ENCODE measurements at places on chromosomes 11 and 22. TPM values are rescaled to one million over a fixed set of nuclear protein-coding genes. Genes with fewer than 3 reads are reported as not detected.

DNA sequence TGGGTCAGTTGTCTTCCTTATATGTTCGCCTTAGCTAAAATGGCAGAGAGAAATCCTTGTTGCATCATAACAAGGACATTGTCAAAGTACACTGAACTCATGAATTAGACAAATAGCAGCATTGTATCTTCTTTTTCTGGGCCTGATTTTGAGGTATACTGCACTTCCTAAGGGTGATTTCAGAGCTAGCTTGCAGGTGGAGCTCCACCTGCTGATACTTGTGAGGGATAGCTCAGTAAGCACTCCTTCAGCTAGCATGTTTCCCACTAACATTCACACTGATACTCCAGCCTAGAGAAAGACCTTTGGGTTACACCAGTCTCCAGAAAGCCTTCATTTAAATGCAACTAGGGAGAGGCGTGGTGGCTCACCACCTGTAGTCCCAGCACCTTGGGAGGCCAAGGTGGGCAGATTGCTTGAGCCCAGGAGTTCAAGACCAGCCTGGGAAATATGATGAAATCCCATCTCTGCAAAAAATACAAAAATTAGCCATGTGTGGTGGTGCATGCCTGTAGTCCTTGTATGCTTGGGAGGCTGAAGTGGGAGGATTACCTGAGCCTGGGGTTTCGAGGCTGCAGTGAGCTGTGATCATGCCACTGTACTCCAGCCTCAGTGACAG is 29.8 kb downstream of the JAM3 start:
- DNase-seq = no peak

DNA sequence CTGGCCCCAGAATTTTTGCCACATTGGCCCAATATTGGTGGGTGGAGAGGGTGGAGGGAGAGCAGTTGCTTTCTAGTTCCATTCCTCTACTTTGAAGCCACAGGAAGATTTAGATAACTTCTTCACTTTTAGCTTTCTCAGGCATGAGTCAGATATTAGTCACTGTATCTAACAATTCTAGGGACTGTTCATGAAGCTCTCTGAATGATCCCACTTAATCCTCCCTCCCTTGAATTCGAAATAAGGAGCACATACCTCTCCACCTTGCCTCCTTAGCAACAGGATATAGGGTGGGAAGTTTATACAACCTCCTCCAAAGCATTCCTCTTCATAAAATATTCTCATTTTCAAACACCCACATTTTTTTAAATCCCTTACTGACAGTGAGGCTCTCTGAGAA is 13.5 kb downstream of the FSHB start:
- no peak for DNase-seq

GRCh38 chr11:46564459-46564858 is 29.4 kb downstream of the AMBRA1 start:
- DNase-seq = no peak

DNA sequence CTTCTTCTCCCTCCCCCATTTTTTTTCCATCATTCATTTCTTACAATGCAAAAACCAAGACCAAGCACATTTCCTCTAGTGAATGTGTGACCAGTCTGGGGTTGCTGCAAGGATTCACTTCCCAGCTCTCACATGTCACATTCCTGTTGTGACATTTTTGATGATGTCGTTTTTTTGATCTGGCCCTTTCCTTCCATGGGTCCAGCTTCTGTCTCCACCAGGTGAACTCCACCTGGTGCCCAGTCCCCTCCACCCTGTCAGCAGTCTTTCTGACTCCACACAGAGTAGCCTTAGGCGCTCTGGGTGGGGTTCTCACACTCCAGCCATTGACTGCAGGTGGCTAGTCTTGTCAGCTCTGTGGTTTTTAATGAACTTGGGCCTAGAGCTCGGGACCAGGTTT is 15.6 kb downstream of the PANX1 start:
- DNase-seq = no peak

DNA sequence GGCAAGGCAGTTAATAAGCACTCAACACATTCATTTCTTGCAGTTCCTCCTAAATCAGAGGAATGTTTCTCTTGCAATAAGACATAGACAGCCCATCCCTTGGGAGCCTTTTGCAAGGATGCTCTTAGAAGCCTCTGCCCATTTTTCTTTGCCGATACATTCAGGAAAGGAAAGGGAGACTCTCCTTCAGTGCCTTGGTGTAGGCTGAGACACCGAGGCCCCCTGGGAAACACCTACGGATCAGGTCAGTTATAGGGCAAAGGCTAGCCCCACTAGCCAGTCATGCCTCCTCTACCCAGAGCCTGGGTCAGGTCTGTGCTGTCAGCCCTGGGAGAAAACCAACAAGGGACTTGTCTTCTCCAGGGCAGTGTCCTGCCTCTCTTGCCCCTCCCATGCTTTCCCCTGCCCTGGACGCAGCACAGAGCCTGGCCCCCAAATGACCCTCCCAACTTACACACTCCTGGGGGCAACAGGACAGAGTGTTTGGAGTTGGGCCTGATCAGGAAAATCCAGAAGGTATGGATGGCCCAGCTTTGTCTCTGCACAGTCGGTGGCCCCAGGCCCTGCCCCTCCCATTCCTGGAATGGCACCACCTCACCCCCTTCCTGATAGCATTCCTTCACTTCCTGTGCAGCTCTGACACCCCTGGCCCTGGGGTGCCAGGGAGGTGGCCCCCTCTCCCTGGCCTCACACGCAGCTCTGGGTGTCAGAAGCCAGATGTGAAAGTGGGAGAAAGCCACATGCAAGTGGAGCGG is 18.3 kb downstream of the ANKK1 start:
- no peak for DNase-seq

- no peak for DNase-seq
Measured at GRCh38 chr11:106072804-106073203, 4.3 kb downstream of the KBTBD3 start.

DNA sequence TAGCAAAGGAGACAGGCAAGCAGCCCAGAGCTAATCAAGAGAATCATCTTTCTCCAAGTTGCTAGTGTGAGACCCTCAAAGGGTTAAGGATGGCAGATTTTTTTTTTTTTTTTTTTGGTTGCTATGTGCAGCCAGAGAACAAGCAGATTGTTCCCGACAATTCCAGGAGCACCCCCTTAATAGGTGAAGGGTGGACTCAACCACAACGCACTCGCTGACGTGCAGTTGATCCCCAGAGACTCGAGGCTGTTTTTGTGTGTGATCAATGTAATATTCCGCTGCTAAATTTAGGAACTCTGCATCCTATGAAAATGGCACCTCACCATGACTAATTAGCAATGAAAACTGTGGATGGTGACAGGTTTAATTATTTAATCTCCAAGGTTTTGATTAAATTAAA is 789.0 kb downstream of the KCNA4 start:
- no peak for DNase-seq

GRCh38 chr11:36443661-36444060 is 66.4 kb downstream of the TRAF6 start:
- no peak for DNase-seq

DNA sequence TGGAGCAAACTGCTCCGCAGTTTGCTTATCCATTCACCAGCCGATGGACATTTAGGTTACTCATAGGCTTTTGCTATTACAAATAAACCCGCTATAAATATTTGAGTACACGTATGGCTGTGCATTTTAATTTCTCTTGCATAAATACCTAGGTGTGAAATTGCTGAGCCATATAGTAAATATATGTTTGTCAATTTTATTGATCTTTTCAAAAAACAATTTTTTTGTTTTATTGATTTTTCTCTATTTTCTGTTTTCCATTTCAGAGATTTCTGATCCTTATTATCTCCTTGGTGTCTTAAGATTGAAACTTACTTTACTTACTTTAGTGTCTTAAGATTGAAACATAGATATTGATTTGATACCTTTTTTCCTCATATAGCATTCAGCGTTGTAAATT is 4.5 kb downstream of the ZNF74 start:
- DNase-seq = no peak

DNA sequence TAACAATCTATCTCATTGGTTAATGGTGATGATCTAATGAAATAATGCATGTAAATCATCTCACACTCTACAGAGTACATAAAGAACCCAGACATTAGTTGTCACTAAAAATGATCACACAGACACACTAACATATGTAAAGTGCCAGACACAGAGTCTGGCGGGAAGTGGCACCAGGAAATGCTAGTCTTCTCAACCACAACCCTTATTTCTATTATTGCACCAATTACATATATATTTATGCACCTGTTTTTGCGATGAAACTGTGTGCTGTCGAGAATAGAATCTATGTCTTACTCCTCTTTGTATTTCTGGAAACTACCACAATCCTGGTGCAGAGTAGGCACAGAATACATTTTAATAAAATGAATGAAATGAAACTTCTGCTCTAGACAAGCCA is 25.9 kb upstream of the POU2AF3 start:
- no peak for DNase-seq

DNA sequence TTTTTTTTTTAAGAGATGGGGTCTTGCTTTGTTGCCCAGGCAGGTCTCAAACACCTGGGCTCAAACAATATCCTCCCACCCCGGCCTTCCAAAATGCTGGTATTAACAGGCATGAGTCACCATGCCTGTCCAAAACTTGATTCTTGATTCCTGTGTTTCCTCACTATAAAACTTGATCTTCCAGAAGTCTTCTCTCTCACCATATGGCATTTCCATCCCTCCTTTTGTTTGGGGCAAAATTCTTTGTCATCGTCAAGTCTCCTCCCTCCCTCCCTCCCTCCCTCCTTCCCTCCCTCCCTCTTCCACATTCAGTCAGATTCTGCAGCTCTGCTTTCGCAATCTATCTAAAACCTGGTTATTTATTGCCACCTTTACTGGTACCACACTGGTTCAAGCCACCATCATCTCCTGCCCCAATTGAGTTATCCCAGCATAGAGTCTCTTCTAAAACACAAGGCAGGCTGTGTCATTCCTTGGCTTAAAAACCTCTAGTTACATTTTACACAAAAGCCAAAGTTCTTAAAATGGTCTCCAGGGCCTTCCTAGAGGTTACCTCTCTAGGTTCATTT is 65.0 kb upstream of the HORMAD2 start:
- no peak for DNase-seq

- no peak for DNase-seq
Measured at GRCh38 chr11:79025097-79025496, 415.7 kb downstream of the TENM4 start.

DNA sequence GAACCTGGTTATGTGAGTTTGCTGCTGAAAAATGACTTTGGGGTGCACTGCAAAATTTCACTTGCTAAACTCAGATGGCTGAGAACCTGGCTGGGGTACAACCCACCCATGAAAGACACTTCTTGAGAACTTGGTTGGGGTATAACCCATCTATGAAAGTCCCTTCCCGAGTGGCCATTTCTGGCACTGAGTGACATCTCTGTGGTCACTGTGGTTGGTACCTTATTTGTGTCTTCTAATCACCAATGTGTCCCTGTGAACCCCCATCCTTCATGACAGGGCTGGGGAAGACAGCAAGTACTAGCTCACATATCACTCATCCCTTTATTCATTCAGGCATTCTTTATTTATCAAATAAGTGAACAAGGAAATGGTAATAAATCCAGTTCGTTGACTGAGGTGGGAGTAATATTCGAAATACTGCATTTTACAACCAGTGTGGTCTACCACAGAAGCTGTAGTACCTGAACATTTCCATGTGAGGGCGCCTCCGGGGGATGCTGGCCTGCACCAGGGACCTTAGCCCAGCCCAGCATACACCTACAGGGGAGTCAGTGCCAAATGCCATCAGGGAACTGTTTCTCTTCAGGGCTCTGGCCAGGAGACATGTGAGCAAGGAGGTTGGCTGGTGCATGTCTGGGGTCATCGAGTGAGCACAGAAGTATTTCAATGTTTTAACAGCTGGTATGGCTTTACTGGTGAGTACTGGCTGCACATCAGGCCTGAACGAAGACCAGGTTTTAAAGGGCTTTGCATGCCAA is 122.1 kb downstream of the CSNK2A3 start:
- peak; percentile 65 for DNase-seq

GRCh38 chr22:45831394-45831793 is 145.6 kb downstream of the WNT7B start:
- no peak for DNase-seq

- DNase-seq = no peak
Measured at GRCh38 chr11:113675565-113675964, 30.5 kb downstream of the TMPRSS5 start.

GRCh38 chr22:29464581-29464980 is 15.4 kb upstream of the NEFH start:
- no peak for DNase-seq

- peak; percentile 74 for DNase-seq
Measured at GRCh38 chr11:119421941-119422808, 797 bp downstream of the THY1 start.

- DNase-seq = peak; percentile 54
Measured at GRCh38 chr11:128886406-128887124, 4.6 kb upstream of the KCNJ5 start.

DNA sequence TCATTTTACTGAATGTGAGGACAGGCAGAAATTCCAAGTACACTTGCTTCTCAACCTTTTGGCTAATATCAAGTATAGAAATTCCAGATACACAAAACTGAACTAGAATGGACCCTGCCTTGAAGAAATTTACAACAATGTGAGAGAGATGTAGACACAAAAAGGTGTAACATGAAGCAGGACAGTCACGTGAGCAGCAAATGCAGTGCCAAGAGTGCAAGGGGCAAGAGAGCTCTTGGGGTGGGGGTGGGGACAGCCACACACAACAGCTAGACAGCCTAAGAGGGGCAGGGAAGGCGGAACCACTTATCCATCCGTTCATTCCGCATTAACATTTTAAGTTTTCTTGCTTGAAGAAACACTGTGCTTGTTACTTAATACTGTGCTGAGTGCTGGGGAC is 28.9 kb downstream of the PLEKHA7 start:
- no peak for DNase-seq

GRCh38 chr11:119964136-119965025 is 173.5 kb downstream of the TRIM29 start:
- peak; percentile 85 for DNase-seq

DNA sequence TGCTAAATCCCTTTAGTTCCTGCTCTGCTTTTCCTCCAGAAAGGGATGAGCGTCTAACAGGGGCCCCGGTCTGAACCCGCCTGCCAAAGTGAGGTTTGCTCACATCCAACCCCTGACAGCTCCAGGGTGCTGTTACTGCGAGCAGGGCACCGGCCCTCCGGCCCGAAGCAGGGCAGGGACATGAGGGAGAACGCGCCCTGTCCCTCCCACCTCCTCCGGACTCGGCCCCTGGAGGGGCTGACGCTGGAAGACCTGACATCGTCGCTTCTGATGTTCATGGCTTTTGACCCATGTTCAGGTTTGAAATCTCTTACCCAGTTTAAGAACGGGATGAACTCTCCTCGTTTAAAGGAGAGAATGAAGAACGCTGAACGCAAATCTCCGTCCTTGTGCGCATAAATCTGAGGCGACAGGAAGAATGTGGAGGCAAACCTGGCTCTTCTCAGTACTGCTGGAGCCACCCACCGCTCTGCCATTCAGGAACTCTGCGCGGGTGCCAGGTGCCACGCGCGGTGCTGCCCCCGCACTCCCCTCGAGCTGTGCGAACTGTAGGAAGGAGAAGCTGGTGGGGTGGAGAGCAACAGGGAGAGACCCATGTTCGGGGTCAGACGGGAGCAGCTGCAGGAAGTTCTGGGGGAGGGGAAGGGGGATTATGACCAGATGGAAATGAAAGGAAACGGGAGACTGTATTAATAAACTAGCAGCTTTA is 826 bp upstream of the EEF1G start:
- peak; percentile 31 for DNase-seq

NXPE4 gene
- total RNA-seq = not detected

RFPL3 gene
- 0.09 TPM for total RNA-seq

UPB1 gene
- total RNA-seq = 0.12 TPM

DDX25 gene
- total RNA-seq = 12.4 TPM

FAT3 gene
- total RNA-seq = 20.9 TPM

Measured in neural progenitor cell (in vitro differentiated cells).